Stimulated activated CD4-positive, alpha-beta T cell treated with anti-CD3 and anti-CD28 coated beads, Interleukin-1b, Interleukin-23, amount 100 ng/mL, for 1 hour (primary cell): ENCODE measurements at places on chromosomes 2 and 18.

DNA sequence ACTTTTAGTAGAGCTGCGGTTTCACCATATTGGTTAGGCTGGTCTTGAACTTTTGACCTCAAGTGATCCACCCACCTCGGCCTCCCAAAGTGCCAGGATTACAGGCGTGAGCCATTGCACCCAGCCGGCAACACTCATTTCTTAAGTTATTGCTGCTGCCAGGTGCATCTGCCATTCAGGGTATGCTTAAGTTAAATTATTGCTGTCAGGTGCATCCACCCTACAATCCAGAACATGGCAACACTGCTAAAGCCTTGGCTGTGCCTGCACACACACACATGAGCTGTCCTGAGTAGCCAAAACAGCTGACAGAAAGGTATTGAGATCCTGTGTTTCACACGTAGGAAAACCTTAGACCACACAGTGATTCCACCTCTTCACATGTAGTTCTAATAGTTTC, 148.2 kb downstream of the FAM161A start:
- no peak for DNase-seq

DNA sequence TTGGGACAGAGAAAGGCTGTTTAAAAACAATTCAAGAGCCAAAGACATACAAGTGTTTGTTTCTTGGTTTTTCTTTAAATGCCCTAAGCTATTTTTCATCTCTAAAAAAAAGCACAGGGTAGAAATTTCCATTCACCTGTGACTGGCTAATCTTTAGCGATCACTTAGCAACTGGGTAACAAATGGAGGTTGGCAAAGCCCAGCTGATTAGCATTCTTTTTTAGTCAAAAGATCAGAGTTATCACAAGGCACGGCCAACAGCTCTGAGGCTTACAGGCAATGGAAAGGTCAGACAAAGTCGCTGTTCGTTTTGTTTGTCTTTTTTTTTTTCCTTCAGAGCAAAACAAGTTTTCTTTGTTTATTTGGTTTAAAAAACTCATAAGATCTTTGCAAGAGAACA, 29.0 kb upstream of the TTR start:
- DNase-seq, result no peak

GRCh38 chr2:23901966-23902846, 24.7 kb downstream of the ATAD2B start:
- no peak for DNase-seq

- no peak for DNase-seq
Observed at GRCh38 chr2:99545066-99545465, 55.2 kb upstream of the REV1 start.

DNA sequence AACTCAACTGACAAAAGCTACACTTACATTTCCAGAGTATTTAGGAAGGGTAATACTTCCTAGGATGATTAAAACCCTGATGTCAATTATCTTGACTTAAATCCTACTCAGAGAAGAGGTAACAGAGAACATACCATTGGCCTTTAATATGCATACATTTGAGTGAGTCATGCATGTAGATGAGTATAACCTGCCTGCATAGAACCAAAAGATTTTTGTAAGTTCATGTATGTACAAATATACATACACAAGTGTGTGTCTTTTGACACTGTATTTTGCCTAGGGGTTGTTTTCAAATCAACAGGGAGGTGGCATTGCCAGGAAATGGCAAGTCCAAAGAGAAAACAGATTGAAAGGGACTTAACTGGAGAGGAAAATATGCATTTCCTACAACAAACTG, 6.1 kb downstream of the BMP10 start:
- DNase-seq, result no peak

- no peak for DNase-seq
Observed at GRCh38 chr2:202387608-202388342, 11.6 kb downstream of the BMPR2 start.

DNA sequence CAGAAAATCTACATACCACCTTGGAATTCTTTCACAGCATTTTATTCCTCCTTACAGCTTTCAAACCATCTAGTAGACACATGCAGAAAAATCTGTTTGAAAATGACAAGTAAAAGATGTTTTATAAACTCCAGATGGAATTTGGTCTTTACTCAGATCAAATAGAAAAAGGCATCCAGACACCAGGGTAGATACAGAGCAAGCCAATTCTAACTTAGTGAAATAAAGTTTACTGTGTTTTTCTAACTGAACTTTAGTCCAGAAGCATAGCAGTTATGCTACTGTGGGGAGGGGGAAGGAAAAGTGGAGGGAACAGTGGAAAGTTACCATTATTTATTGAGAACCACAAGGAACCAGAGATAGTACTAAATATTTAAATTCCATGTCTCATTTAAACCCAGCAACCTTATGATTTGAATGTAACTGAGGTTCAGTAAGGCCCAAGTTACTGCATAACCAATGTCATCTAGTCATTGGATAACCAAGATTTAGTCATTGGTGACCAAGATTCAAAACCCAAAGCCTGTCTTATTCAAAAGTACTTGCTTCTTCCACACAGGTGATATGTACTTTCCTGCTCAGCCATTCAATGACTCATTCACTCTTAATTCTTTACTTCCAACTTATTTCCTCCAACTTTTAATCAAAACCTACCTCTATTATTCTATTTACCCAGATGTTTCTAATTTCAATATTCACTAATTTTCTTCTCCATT, 57.7 kb downstream of the RAD51AP2 start:
- DNase-seq, result no peak

DNA sequence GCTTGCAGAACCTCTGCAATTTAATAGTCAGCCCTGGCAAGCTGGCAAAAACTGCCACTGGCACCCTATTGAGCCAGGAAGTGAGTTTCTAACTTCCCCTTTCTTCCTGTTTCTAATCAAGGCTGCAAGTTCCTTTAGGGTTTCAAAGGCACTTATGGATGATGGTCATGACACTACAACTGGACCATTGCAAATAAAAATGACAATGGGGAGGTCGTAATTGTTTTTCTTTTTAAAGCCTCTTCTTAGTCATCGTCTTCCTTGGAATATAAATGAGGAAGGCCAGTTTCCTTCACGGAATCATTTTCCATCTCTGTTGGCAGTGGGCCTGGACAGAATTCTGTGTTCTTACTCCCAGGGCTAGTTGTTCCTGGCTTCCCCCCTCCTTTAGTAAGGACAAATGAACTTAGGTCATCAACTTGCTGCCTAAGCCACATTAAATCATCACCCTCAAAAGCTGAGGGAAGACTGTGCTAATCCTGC, 35.8 kb downstream of the SH3RF3 start:
- no peak for DNase-seq

- no peak for DNase-seq
Observed at GRCh38 chr2:137708311-137708710, 256.0 kb upstream of the HNMT start.

DNA sequence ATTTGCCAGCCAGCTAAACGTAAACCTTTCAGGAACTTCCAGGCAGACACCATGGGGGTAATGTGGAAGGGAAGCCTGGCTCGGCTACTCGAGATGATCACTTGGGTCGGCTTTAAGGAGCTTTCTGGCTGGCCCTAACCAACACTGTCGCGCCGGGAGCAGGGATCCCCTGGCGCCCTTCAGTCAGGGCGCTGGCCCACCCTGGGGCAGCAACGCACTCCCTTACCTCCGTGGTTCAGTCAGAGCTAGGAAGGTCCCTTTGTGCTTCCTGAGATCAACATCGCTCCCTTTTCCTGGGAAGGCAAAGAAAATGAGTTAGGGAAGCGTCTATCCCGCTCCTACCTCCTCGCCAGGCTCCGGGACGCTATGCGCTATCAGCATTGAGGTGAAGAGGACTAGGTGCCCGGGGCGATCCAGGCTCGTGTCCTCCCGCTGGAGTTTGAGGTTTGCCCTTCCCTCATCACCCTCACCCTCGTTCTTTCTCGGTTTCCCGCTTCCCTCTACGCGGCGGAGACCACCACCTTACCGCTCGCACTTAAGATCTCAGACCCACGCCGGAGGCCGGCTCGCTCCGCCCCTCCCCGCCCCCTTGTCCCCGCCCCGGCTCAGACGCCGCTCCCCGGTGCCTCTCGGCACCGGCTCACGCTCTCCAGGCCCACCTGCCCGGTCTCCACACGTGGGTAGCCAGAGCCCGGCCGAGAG, 449 bp upstream of the ATRAID start:
- no peak for DNase-seq

- no peak for DNase-seq
Observed at GRCh38 chr2:64448041-64448426, 5.9 kb upstream of the LGALSL start.

DNA sequence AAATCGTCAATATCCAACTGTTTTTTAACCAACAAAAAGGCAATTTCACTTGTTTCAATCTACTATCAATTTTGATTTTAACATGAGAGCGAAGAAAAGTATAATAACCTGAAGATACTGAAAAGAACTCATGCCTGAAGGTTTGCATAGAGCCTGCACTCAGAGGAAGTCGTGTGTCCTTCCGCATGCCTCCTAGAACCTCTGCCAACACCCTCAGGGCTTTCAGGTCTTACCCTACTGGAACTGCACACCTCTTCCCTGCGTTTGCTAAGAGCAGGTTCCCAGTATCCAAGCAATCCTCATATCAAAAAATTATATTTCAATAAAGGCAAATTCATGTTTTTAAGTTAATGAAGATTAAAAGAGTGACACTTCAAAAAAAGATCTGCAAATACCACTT, 74.7 kb downstream of the PIAS2 start:
- no peak for DNase-seq

GRCh38 chr18:63382843-63383242, 15.8 kb upstream of the KDSR start:
- no peak for DNase-seq

DNA sequence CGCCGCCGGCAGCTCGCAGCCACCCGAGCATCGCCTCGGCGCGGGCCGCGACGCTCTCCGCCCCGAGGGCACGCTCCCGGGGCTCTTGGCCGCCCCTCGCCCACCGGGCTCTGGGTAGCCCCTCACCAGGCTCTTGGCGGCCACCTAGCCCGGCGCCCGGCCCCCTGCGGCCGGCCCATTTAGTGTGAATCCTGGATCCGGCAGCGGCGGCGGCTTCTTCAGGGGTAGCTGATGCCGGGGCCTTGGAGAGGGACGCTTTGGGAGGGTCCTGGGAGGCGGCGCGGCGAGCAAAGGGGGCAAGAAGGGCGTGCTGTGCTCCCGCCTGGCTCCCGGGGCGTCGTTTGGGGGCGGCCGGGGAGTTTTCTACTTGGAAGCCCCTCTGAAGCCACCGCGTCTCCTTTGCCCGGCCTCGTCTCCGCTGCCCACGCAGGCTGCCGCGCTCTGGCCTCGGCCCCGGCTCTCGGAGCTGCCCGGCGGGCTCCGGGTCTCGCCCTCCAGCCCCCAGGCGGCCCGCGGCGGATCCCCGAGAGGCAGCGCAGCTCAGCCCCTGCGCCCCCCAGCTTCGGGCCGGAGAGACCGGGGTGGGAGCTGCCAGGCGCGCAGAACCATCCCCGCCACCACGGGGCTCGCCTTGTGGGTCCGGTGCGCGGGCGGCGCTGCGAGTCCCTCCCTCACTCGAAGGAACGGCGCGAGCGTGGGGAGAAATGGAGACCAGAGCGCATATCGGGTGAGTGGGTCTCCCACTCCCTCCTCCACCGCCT, 509 bp downstream of the PIEZO2 start:
- DNase-seq, result no peak

GRCh38 chr2:216465579-216466195, 33.0 kb upstream of the RPL37A start:
- DNase-seq, result no peak

DNA sequence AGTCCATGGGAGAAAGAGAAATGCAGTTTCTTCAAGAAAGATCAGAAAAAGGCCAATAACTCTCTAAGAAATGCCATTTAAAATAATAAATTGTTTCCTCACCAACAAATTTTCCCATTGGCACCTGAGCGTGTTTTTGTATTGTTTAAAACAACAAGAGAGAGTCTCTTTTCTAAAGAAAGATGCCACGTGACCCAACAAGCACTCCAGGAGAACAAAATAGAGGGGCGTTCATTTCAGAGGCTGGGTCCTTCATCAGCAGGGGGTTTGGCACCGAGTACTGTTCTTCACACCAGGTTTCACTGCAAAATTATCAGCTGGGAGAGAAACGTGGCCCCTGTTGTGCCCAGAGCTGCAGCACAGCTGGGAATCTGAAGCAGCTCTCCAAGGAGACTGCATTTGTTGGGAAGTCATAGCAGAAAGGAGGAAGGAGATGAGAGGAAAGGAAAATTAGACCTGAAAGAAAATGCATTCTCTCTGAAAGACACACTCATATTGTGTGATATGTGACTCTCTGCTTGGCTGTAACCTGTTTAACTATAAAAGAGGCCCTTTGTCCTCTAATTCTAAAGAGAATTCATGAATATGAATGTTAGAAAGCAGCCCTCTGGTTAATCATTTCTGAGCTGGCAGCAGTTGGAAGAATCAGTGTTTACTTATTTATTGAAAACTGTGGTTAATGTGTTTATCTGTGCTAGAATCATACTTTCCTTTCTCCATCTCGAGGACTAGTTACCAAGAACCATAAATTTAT, 205.3 kb upstream of the CDH20 start:
- DNase-seq, result no peak

DNA sequence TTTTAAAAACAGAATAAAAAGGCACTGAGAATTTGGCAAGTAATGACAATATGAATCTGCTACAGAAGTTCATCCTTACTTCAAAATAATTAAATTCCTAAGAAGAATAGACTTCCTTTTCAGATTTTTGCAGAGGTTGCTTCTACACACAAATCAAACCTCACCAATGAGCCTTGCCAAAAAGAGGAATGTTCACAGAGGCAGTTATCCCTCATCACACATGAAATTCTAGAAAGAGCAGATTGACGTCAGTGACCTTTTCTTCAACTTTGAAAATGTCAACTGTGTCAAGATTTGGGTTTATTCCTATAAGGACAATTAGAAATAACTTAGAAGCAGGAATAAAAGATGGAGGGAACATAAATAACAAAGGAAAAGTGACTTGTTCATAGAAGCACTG, 64.6 kb downstream of the MBD2 start:
- DNase-seq, result no peak

- no peak for DNase-seq
Observed at GRCh38 chr2:207082619-207083018, 83.1 kb downstream of the KLF7 start.

DNA sequence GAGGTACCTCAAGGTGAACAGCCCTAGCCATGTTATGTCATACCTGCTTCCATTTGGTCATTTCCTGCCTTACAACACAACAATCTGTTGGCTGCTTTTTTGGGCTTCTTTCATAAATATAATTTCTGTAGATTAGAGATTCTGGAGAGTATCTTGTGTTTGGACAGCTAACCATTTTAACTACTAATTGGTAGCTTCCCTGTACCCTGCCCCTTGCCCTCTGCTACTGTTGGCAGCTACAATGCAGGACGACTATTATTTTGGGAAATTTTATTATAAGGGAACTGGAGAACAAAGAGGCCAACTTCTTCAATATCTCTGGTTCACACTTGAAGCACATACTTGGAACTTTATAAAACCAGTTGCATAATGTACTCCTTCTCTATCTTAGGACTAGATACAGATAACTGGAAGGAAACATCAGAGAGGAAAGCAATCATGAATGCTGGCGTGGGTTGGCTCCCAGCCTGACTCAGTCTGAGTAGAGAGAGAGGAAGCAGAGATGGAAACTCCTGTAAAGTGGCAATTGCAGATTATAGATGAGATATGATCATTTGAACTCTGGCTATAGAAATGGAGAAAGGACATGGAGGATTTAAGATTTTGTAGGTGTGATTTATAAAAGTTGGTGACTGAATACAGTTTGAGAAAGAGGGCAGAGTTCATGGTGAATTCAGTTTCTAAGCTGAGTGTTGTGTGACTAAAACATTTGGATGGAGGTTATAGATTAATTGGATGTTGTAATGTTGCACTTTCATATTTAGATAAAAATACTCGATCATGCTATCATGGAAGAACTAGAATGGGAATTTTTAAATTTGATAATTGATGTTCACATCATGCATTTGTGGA, 74.5 kb downstream of the MDH1 start:
- no peak for DNase-seq

- DNase-seq, result no peak
Observed at GRCh38 chr2:180208841-180209240, 201.7 kb upstream of the CWC22 start.

GRCh38 chr2:201768918-201769317, 11.8 kb downstream of the ALS2 start:
- no peak for DNase-seq
